ENCODE measurements at places on chromosomes 2 and 18. TPM values are rescaled to one million over a fixed set of nuclear protein-coding genes. Genes with fewer than 3 reads are reported as not detected.

Gene DSG1
- not detected for total RNA-seq

Gene TMEM150A
- total RNA-seq = 21.5 TPM

Gene DPP4
- total RNA-seq = 0.27 TPM

Gene CDK5R2
- under 0.01 TPM for total RNA-seq

Gene RGPD8
- 9.4 TPM for total RNA-seq

Gene KCNS3
- not detected for total RNA-seq

Gene ASAP2
- total RNA-seq = 4.3 TPM

Gene CNDP1
- not detected for total RNA-seq

Gene MALL
- 1.1 TPM for total RNA-seq

Gene CROCC2
- total RNA-seq = not detected

Gene SLC30A3
- under 0.01 TPM for total RNA-seq

Gene ARHGAP28
- total RNA-seq = under 0.01 TPM

Gene KIF5C
- total RNA-seq = under 0.01 TPM

Gene KRTCAP3
- 2.2 TPM for total RNA-seq

Gene USP34
- total RNA-seq = 67.9 TPM

Gene MYOM1
- 0.27 TPM for total RNA-seq

Gene SCN9A
- 29.9 TPM for total RNA-seq

Gene AKAIN1
- not detected for total RNA-seq

Gene CCDC74A
- 0.27 TPM for total RNA-seq

Gene IL36B
- not detected for total RNA-seq

Gene NAGK
- 58.7 TPM for total RNA-seq

Gene COL5A2
- 0.54 TPM for total RNA-seq

Gene MROH2A
- not detected for total RNA-seq

Gene FN1
- 0.54 TPM for total RNA-seq

Gene SCG2
- total RNA-seq = not detected

Gene AOX1
- 4.8 TPM for total RNA-seq

Gene DNAJC5G
- not detected for total RNA-seq

Gene FOXI3
- not detected for total RNA-seq

Gene AQP12A
- not detected for total RNA-seq

Gene HRH4
- 0.54 TPM for total RNA-seq

Gene VWA3B
- total RNA-seq = under 0.01 TPM

Gene IL1B
- 279 TPM for total RNA-seq

Gene FBXO41
- total RNA-seq = 10.5 TPM

Gene DLX1
- not detected for total RNA-seq

Gene CPLX4
- not detected for total RNA-seq

Gene LONRF2
- total RNA-seq = 0.54 TPM

Gene ATP6V1C2
- not detected for total RNA-seq

Gene TRABD2A
- 0.27 TPM for total RNA-seq

Gene TFCP2L1
- 0.54 TPM for total RNA-seq

Gene VIT
- not detected for total RNA-seq

Gene ALLC
- total RNA-seq = not detected

Gene PLEKHH2
- under 0.01 TPM for total RNA-seq

Gene C2orf80
- total RNA-seq = not detected

Gene MC5R
- total RNA-seq = not detected

Gene FZD7
- 11.6 TPM for total RNA-seq

Gene GRP
- not detected for total RNA-seq

Gene CDKL4
- under 0.01 TPM for total RNA-seq

Gene SP110
- total RNA-seq = 48.2 TPM

Gene CRYGC
- not detected for total RNA-seq

Gene FOXD4L1
- total RNA-seq = 0.27 TPM

Gene MTX2
- total RNA-seq = 8.6 TPM

Gene SLC5A7
- total RNA-seq = not detected

Gene SERPINB7
- total RNA-seq = not detected

Gene IL36G
- total RNA-seq = not detected
